ENCODE measurements at places on chromosomes 5 and 9. TPM values are rescaled to one million over a fixed set of nuclear protein-coding genes. Genes with fewer than 3 reads are reported as not detected.

DNA sequence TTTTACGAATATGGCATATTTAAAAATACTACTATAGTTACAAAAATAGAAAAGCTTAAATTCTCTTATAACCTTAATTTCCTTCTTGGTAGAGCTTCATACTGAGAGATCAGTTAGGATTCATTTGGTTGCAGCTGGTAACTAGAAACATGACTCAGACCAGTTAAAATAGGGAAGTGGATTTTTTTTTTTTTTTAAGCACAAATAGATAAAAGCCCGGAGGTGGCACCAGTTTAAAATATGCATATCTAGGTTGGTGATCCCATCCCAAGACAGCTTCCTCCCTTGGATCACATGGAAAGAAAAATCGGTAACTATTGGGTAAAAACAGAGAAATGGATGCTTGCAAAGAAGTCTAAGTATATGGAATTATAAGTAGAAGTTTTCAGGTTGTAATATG, 1634.3 kb downstream of the MAT2B start:
- no peak for DNase-seq

- DNase-seq: no peak
Measured at GRCh38 chr9:99181206-99181605, 40.5 kb downstream of the ALG2 start.

DNA sequence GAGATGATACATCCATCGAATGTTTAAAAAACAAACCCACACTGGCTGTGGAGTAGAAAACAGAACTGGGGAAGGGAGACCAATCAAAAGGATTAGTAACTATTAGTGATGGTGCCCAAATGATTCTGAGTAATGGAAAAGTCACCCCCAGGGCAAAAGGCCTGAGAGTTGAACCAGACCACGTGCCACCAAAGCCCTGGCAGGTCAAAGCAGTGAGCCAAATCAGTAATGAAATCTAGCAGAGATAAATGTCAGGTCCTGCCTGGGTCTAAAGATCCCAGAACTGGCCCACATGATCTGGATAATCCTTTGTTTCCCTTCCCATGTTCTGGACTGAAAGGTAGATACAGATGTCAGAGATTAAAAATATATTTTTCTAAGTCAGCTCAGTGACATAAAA, 9.4 kb downstream of the OTULINL start:
- DNase-seq: no peak

GRCh38 chr5:146533882-146534281, 17.9 kb upstream of the GPR151 start:
- no peak for DNase-seq

GRCh38 chr9:123679330-123679987, 250.5 kb downstream of the DENND1A start:
- no peak for DNase-seq

DNA sequence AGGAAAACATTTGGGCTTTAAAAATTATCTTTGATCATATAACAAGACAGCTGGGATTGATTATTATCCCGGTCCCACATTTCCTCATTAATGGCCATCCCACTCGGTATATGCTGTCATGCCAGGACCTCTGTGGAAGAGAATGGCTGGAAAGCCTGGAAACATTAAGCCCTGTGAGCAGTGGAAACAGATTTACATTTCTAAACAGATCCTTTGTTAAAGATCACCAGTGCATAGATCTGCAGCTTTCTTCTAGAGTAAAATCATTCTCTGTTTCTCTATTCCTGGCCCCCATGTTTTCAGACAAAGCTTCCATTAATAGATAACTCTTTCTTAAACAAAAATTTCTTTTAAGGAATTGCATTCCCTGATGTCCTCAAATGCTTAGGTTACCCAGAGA, 152.2 kb downstream of the CAVIN4 start:
- no peak for DNase-seq

GRCh38 chr5:23893561-23893960, 386.2 kb downstream of the PRDM9 start:
- no peak for DNase-seq

Gene IL4
- not detected for total RNA-seq

Data from HT-29 (cell line).